ENCODE measurements at places on chromosomes 6 and 20.

DNA sequence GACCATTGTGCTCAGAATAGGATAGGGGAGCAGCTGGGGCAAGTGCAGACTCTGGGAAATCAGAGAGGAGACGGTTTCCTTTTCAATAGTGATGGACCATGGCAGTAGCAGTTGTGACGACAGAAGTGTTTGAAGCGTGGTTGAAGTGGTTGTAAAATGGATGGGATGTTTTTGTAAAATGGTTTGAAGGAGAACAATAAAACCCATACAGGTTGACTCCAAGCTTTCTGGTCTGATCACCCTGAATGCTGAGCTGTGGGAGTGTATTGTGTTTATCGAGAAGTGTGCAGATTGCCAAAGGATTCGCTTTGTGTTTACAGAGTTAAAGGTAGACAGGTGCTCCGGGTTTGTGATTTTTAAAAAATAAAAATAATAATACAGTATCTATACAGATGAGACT is 255.2 kb upstream of the SULF2 start:
- DNase-seq, result no peak

DNA sequence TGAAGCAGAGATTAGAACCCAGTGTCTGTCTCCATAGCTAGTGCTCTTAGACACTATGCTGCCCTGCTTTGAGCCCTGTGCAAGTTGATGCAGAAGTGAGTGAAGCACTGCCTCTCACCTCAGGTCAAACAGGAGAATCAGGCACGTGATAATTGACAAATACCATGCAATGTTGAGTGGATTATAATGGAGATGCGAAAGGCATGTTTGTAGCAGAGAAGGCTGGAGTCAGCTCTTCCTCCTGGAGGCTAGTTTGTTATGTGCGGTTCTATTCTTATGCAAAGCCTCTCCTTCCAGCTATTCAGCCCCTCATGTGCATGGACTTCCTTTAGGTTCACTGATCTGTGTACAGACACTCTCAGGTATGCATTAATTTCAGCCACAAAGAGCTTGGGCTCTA is 108.5 kb downstream of the MANEA start:
- no peak for DNase-seq

DNA sequence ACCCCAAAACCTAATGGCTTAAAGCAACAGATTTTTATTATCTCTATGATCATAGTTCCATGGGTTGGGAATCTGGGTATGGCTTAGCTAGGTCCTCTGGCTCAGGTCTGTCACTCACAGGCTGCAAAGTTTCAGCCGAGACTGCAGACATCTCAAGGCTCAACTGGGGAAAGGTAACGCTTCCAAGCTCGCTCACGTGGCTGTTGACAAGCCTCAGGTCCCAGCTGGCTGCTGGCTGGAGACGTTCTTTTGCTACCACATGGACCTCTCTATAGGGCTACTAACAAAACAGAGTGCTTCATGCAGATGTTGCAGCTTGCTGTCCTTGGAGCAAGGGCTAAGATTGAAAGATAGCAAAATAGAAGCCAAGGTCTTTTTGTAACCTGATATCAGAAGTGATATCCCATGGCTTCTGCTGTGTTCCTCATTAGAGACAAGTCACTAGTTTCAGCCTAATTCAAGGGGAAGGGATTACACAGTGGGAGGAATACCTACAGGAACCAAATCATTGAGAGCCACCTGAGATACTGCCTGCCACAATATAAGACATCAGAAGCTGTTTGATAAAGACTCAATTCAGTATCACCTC is 6.6 kb downstream of the HTR1E start:
- DNase-seq, result no peak

DNA sequence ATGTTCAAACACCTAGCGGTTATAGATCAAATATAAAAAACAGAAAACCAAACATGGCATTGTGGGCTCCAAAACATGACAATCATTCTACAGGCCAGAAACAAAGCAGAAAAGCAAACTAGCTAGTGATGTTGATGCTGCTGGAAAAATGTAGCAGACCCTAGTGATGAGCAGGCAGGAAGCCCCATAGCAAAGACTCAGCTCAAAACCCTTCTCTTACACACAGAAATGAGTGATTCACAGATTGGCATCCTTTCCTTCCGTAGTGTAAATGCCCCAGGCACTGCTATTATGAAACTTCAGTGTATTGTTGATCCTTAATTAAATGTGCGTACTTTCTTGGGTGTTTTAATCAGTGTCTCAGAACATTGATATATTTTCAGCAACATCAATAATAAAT is 425.1 kb downstream of the UTRN start:
- DNase-seq, result no peak

DNA sequence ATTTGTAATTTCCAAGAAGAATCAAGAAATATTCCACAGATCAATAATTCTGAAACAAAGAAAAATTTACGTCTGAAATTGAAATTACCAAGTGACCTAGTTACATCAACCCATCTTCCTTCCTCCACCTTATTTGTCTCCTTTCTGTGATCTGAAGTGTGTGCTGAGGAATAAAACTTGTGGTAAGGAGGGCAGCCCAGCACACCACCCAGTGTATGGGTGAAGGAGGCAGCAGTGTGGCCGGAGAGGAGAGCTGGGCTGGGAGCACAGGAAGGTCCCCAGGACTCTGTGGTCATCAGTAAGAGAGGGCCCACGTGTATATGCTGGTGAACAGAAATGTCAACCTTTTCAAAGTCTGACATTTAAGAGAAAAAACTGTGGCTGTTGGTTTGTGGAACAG is 11.3 kb upstream of the CCR6 start:
- no peak for DNase-seq
